ENCODE measurements at places on chromosomes 11 and 22.
A peak's percentile ranks its signal among the peaks of the same experiment; 100 is the strongest.

DNA sequence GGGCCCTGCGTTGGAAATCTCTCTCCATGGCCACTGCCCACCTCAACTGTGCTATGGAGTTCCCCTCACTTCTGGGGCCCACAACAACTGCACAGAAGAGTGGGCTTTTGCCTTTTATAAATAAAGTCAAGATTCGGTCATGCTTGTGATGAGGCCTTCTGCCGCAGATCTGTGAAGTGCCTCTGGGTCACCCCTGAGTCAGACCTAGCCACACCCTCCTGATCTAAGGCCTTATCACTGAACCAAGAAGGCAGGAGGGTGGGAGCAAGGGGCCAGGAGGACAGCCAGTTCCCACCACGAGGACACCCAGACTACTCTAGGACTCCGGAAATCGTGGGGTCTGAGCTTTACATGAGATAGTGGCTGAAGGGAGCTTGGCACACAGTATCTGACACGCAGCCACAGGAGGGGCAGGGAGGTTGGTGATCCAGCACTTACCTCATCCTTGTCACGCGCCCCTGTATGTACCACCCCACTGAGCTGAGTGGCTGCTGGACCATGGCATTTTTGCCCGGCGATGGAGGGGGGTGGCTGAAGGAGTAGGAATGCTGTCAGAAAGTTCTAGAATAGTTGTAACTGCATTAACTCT, 115.7 kb downstream of the ABTB2 start:
- no peak for DNase-seq

DNA sequence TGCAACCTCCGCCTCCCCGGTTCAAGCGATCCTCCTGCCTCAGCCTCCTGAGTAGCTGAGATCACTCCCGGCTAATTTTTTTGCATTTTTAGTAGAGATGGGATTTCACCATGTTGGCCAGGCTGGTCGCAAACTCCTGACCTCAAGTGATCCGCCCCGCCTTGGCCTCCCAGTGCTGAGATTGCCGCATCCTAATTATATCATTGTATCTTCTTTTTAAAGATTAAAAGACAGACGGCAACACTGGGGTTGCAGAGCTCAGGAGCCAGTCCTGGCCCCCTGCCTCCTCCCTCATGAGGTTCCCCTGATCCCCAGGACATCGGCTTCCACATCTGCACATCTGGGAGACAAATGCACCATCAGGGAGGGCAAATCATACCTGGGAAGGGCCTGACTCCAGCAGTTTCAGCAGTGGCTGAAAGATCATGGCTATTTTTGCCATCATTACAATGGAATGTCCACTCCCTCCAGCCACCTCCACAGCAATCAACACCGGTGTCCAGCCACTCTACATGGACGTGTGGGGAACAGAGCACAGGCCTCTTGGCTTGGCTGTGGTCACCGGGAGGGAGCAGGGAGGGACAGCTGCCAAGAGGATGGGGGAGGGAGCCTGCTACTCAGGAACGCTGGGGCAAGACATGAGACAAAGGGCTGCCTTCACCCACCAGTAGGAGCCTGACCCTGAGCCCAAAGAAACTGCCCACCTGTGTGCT, 9.2 kb upstream of the CELSR1 start:
- DNase-seq, result no peak

GRCh38 chr22:46229701-46230100, 20.4 kb downstream of the CDPF1 start:
- DNase-seq, result no peak

GRCh38 chr11:66007201-66007634, 4.6 kb upstream of the CST6 start:
- no peak for DNase-seq

- no peak for DNase-seq
Measured at GRCh38 chr11:16936643-16937042, 77.6 kb downstream of the PLEKHA7 start.

GRCh38 chr11:47415949-47416472, 7.6 kb downstream of the SLC39A13 start:
- no peak for DNase-seq

- DNase-seq, result no peak
Measured at GRCh38 chr22:46613606-46614021, 6.6 kb upstream of the GRAMD4 start.

- DNase-seq, result no peak
Measured at GRCh38 chr11:134506046-134506445, 94.0 kb upstream of the B3GAT1 start.

- no peak for DNase-seq
Measured at GRCh38 chr22:27476318-27476717, 325.2 kb downstream of the MN1 start.

- DNase-seq, result peak; percentile 5
Measured at GRCh38 chr22:47190276-47190956, 428.0 kb downstream of the TBC1D22A start.

GRCh38 chr11:12187399-12187798, 77.0 kb downstream of the MICAL2 start:
- no peak for DNase-seq

GRCh38 chr11:71154261-71154805, 98.0 kb downstream of the SHANK2 start:
- DNase-seq, result no peak

DNA sequence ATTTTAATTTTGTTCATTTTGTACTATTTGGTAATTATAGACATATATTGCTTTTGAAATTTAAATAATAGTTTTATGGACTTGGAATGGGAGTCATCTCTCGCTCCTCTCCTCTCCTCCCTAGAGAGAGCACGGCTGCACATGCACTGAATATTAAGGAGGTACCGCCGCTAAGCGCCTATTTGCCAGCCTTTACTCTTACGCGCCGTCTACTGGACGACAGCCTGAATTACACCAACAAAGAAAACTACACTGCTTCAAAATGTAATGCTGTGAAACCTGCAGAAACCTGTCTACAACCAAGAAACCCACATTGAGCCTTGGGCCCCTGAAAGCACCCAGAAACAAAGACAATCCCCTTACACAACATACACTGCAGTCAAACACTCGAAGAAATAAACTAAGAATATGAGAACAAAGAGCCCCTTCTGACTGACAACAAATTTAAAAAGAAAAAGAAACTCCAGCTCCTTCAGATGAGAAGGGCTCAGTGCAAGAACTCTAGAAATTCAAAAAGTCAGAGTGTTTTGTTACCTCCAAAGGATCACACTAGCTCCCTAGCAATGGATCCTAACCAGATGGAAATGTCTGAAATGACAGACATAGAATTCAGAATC, 737.2 kb downstream of the LRRC4C start:
- DNase-seq, result no peak

GRCh38 chr11:61392981-61393595, 701 bp downstream of the TMEM216 start:
- DNase-seq, result no peak

DNA sequence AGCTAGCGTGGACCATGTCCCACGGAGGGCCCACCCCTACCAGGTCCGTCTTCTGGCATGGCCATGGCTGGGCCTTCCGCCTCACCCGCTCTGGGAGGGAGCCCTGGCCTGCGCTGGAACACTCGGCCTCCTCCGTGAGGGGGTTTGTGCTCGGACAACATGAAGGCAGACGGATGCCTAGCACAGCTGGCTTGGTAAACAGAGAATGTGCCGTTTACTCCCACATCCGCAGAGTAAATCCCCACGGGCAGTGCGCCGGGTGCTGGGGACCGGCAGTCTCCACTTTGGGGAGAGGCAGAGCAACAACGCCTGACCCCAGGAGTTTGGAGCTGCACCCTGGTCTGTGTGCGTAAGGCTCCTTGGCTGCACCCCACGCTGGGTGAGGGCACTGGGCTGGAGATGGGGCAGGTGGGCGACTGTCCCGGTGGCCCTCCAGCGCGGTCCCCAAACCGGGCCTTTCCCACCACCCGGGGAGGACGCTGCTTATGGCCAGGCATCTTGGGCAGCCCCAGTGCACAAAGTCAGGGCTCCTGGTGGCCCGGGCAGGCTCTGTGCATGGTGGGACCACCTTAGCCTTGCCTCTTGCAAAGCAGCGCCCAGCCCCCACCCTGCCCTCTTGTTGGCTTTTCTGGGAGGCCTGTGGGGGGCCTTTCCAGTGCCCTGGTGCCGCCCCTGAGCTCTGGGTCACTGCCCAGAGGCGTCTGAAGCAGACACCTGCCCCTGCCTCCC, 30.7 kb upstream of the MUC5AC start:
- DNase-seq, result no peak

DNA sequence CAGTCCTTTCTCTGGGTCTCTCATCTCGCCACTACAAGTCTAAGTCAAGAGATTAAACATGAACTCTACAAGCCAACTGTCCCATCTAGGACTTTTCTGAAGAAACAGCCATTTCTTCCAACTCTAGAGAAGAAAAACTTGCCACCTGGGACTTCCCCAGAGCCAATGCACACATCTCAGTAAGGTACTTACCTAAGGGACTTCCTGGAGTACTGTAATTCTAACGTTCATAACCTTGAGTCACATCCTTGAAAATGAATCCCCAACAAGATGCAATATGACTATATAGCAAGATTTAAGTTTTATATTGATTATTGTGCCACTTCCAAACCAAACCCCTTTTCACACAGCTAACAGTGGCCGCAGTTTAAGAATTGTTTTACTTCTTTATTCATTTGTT, 11.9 kb upstream of the ISX start:
- no peak for DNase-seq

DNA sequence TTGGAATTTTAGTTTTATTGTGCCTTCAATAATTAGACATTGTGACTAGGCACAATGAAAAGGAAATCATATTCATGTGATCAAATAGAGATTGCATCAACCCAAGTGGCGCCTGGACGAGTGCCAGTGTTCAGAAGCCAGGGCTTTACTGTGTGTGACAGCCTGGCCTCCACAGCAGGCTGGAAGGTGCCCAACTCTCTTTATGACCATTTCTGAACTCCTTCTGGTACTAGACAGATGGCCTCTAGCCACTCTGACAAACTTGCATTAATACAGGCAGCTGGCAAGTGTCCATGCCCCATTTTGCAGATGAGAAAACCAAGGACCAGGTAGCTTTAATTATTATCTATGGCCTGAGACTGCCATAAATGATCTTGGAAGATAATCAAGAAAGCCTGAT, 8.3 kb upstream of the POU2AF1 start:
- DNase-seq, result no peak

GRCh38 chr22:27795053-27795452, 6.5 kb downstream of the MN1 start:
- DNase-seq, result no peak

GRCh38 chr22:24011735-24012068, 598 bp downstream of the CABIN1 start:
- no peak for DNase-seq

DNA sequence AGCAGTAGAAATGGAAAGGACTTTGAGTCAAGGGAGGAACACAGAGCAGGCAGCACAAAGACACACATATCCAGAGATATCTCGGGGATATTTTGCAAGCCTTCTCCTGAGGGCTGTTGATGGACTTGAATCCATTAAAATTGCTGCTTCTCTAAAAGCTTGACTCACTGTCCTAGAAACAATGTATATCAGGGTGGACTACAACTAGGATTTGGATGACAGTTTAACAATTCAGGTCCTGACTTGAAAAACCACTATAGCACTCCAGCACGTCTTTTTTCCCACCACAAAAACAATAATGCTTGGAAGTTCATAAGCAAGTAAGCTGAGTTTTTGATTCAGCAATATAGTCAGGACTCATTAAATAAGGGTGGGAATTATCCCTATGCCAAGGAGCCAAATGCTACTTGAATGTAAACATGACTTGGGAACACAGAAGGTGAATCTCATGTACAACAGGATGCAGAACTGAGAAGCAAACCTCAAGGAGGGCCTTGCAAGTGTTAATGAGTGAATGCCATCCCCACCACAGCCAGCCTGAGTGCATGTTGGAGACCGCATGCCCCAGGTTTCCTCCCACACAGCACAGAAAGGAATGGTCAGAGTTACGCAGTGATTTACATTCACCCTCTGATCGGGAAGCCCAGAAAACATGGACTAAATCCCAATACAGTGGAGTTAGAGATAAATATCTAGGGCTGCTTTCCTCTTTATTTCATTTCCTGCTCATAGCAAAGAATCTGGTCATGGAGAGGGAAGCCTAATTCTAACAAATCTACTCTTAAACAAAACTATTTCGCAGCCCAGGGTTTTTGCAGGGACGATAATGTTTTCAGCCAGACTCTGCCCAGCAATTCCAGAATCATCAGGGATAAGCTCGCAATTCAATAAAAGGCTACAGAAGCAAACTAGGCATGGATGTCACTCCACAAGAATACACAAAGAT, 98.4 kb upstream of the OR9G4 start:
- no peak for DNase-seq

DNA sequence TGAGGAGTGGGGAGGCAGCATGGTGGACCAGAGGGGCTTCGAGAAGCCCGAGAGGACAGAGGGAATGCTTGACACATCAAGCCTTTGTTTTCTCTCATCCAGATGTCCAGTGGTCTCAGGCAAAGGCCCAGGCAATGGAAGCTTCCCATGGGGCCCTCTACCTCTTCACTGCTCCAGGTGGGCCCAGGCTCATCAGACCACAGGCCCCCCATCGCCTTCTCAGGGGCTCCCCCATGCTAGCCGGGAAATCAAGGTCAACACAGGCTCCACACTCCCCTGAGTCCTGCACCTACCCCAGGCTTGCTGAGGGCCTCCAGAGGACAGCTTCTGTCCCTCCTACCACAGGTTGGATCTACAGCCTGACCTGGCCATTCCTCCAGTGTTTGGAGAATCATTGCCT, 157.5 kb downstream of the CHST1 start:
- DNase-seq, result no peak

DNA sequence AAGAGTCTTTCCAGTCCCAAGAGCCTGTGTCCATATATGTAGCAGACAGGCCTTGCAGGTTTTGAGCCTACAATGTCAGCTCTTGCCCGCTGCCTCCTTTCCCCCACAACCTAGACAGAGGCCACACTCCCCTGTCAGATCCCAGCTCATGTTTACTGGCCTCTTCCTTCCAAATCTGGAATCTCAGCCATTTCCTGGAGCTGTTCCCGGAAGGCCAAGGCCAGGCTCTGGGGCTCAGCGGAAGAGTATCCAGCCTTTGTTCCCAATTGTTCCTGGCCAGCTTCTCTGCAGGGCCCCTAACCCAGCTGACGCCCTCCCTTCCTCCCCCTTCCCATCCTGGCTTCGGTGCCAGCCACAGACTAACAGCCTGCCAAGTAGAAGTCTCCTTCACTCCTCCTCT, 1.0 kb upstream of the ROBO4 start:
- DNase-seq, result no peak

GRCh38 chr11:108726077-108726800, 61.4 kb downstream of the DDX10 start:
- DNase-seq, result no peak

Data from activated naive CD4-positive, alpha-beta T cell treated with anti-CD3 and anti-CD28 coated beads, Interleukin-2, amount 50 U/mL, for 16 hours (primary cell).